ENCODE measurements at places on chromosomes 2 and 18.

GRCh38 chr2:170284205-170284604 is 106.3 kb downstream of the MYO3B start:
- H3K36me3 ChIP-seq: no peaks in the 10 kb centered on the region
- no peak overlapping the region for H3K27ac ChIP-seq
- H3K4me3 ChIP-seq: no peak overlapping the region
- DNase-seq: no peak

GRCh38 chr2:69774984-69775982 is 33.3 kb downstream of the ANXA4 start:
- no peaks in the 10 kb centered on the region for H3K27me3 ChIP-seq
- DNase-seq: no peak
- H3K4me3 ChIP-seq: no peak overlapping the region
- H3K36me3 ChIP-seq: no peaks in the 10 kb centered on the region
- peaks cover 11% of the 10 kb centered on the region for H3K4me1 ChIP-seq

DNA sequence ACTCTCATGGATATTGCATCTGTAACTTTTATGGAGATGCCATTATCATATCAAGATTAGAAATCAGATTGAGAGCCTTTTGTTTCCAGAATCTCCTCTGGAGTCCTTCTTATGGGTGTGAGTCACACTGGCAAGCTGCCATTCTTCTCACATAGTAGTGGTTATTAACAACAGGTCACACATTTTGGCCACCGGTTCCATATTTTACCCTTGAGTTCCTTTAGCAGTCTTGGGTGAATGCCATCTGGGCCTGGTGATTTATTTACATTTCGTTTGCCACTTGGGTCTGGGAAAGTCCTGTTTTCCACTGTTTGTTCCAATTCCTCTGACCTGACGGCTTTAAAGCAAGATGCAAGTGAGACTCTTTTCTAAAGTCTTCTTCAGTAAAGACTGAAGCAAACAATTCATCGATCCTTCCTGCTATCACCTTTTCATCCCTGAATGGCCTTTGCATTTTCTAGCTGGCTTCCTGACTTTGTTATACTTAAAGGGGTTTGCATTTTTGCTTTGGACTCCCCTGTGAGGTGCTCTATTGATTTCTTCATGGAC is 80.5 kb upstream of the CAVIN2 start:
- peaks cover 10% of the 10 kb centered on the region for H3K4me1 ChIP-seq
- H3K27me3 ChIP-seq: no peaks in the 10 kb centered on the region
- DNase-seq: no peak
- no peak overlapping the region for H3K4me3 ChIP-seq
- H3K36me3 ChIP-seq: no peaks in the 10 kb centered on the region

GRCh38 chr2:178530131-178530530 is 49.9 kb downstream of the PLEKHA3 start:
- no peak for DNase-seq
- H3K4me3 ChIP-seq: no peak overlapping the region
- H3K36me3 ChIP-seq: peaks cover 29% of the 10 kb centered on the region
- H3K27ac ChIP-seq: no peak overlapping the region

GRCh38 chr2:173354073-173354581 is 545 bp upstream of the CDCA7 start:
- H3K27me3 ChIP-seq: no peaks in the 10 kb centered on the region
- peaks cover 16% of the 10 kb centered on the region for H3K4me1 ChIP-seq
- H3K27ac ChIP-seq: peak overlapping the region; percentile 99
- DNase-seq: no peak
- H3K4me3 ChIP-seq: peak overlapping the region; percentile 83

GRCh38 chr2:195649629-195650190 is 7.3 kb upstream of the SLC39A10 start:
- no peaks in the 10 kb centered on the region for H3K27me3 ChIP-seq
- no peaks in the 10 kb centered on the region for H3K36me3 ChIP-seq

- H3K4me3 ChIP-seq: no peak overlapping the region
- H3K4me1 ChIP-seq: no peaks in the 10 kb centered on the region
Observed at GRCh38 chr2:106020821-106021661, 173.1 kb downstream of the UXS1 start.

GRCh38 chr18:3478262-3478978 is 28.4 kb downstream of the TGIF1 start:
- no peak overlapping the region for H3K4me3 ChIP-seq
- no peak overlapping the region for H3K27ac ChIP-seq
- H3K27me3 ChIP-seq: no peaks in the 10 kb centered on the region
- H3K4me1 ChIP-seq: no peaks in the 10 kb centered on the region
- no peaks in the 10 kb centered on the region for H3K36me3 ChIP-seq

DNA sequence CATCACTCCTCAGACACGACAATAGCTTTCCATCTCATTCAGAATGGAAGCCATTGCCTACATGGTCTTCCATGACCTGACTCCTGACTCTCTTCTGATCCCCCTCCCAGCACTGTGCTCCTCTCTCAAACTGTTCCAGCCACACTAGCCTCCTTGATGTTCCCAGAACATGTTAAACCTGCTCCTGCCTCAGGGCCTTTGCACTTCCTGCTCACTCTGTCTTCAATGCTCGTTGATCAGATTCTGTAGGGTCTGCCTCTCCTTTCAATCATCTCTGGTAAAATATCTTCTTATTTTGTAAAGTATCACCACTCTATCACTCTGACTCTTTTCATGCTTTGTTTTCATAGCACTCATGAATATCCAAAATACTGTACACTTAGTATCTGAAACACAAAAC is 84.9 kb downstream of the SESTD1 start:
- H3K27me3 ChIP-seq: no peaks in the 10 kb centered on the region
- no peak for DNase-seq
- no peaks in the 10 kb centered on the region for H3K36me3 ChIP-seq
- H3K4me1 ChIP-seq: 0 out of 2 replicates have a peak, but pooled peaks cover 2% of the 10 kb centered on the region
- peak overlapping the region; percentile 27 for H3K4me3 ChIP-seq
- H3K27ac ChIP-seq: no peak overlapping the region

DNA sequence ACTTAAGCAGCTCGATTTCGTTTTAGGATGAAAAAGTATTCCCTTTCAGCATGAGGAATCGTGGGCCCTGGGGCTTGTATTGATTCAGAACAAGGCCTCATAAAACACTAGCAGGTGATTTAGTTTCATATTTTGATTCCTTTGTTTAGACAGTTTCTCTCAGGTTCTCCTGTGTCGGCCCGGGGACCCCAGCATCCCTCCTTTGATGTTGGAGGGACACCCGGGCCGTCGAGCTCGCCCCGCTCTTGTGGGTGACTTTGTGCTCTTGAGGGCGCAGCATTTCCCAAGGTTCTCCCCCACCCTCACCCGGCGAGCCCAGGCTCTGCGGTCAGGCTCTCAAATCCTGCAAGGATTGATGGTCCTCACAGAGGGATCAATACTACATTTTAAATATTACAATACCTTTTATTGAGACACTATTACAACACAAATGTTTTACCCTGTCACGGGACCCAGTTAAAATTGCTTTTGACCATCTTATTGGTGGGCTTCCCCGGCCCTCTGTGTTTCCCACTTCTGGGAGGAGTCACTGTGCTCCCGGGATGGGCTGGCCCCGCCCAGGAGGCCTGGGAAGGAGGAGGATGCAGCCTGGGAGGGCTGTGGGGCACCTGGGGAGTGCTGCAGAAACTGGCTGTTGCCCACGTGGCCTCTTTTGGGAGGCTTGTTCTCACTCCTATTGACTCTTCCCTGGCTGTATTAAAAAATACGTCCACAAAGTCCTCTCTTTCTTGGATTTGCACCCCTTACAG is 222.6 kb downstream of the INSIG2 start:
- peak overlapping the region; percentile 82 for H3K27ac ChIP-seq
- H3K4me1 ChIP-seq: peaks cover 15% of the 10 kb centered on the region
- H3K36me3 ChIP-seq: no peaks in the 10 kb centered on the region
- peak overlapping the region; percentile 40 for H3K4me3 ChIP-seq
- H3K27me3 ChIP-seq: no peaks in the 10 kb centered on the region

DNA sequence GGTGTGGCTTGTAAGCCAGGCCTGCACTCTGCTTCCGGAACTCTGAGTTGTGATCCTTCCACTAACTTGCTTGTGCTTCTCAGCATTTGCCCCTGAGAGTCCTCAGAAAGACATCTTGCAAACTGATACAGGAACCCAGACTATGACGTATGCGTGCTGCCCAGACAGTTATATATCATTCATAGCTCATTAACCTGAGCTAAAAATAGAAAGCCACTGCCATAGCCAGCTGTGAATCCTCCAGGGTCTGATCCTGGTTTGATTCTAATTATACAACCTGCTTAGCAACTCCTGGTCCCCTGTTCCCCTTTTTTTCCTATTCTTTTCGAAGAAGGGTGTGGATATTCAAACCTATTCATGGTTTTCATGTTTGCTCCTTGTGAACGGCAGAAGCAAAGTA is 63.7 kb downstream of the MARCHF4 start:
- H3K4me3 ChIP-seq: no peak overlapping the region
- DNase-seq: no peak
- no peaks in the 10 kb centered on the region for H3K4me1 ChIP-seq
- no peak overlapping the region for H3K27ac ChIP-seq
- no peaks in the 10 kb centered on the region for H3K36me3 ChIP-seq

GRCh38 chr2:216829533-216829932 is 30.3 kb downstream of the TNP1 start:
- no peaks in the 10 kb centered on the region for H3K36me3 ChIP-seq
- H3K27me3 ChIP-seq: no peaks in the 10 kb centered on the region
- DNase-seq: no peak
- no peak overlapping the region for H3K27ac ChIP-seq
- no peaks in the 10 kb centered on the region for H3K4me1 ChIP-seq

GRCh38 chr2:162177301-162177700 is 25.3 kb upstream of the GCG start:
- no peak overlapping the region for H3K4me3 ChIP-seq
- no peak overlapping the region for H3K27ac ChIP-seq
- H3K27me3 ChIP-seq: no peaks in the 10 kb centered on the region
- peaks cover 2% of the 10 kb centered on the region for H3K4me1 ChIP-seq

DNA sequence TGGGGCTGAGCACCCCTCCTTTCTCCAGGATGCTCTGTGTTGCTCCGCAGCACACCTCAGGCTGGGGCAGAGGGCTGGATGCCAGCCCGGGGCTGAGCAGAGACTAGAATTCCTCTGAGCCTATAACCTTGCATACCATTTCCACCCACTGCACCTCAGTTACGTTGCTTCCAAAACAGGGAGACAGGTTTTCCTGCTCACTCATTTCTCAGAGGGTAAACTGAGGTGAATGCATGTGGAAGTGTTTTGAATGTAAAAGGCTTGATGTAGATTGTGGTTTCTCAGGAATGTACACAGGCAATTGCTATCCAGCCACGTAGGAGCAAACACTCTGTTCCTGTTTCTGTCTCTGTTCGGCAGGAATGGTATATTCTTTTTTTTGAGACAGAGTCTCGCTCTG is 45.3 kb downstream of the EDAR start:
- H3K4me1 ChIP-seq: no peaks in the 10 kb centered on the region
- H3K27ac ChIP-seq: no peak overlapping the region
- H3K27me3 ChIP-seq: no peaks in the 10 kb centered on the region
- H3K36me3 ChIP-seq: no peaks in the 10 kb centered on the region
